ENCODE measurements at places on chromosomes 16 and 17.

DNA sequence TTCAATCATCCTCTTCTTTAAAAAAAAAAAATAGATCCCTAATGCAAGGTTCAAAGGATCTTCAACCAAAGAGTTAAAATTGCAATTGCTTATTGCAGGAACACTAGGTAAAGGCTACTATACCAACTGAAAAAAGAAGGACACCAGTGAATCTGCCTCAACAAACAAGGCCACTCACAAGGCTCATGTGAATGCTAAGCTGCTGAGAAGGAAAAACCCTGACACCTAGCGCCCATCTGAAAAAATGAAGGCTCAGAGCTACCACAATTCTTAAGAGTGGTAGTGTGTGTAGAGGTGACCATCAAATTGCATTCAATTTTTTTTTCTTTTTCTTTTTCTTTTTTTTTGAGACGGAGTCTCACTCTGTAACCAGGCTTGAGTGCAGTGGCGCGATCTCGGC lies 201.6 kb upstream of the C17orf78 start:
- peaks cover 41% of the 10 kb centered on the region for H3K36me3 ChIP-seq
- H3K4me3 ChIP-seq, result no peak overlapping the region
- no peak overlapping the region for H3K27ac ChIP-seq

DNA sequence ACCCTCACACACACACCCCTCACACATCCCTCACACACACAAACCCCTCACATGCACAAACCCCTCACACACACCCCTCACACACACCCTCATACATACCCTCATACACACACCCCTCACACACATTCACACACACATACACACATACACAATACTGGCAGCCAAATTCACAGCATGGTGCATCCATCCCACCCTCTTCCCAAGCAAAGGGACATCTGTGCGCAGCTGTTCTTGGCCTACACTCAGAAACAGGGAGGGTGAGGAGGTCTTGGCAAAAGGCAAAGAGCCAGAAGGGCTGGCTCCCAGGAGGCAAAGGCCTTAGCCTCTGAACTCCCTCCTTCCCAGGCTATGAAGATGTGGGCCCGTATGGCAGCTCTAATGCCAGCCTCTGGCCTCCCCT lies 23.4 kb downstream of the C17orf67 start:
- no peak for DNase-seq
- H3K4me3 ChIP-seq, result no peak overlapping the region
- H3K27me3 ChIP-seq, result peaks cover 5% of the 10 kb centered on the region
- H3K4me1 ChIP-seq, result no peaks in the 10 kb centered on the region

DNA sequence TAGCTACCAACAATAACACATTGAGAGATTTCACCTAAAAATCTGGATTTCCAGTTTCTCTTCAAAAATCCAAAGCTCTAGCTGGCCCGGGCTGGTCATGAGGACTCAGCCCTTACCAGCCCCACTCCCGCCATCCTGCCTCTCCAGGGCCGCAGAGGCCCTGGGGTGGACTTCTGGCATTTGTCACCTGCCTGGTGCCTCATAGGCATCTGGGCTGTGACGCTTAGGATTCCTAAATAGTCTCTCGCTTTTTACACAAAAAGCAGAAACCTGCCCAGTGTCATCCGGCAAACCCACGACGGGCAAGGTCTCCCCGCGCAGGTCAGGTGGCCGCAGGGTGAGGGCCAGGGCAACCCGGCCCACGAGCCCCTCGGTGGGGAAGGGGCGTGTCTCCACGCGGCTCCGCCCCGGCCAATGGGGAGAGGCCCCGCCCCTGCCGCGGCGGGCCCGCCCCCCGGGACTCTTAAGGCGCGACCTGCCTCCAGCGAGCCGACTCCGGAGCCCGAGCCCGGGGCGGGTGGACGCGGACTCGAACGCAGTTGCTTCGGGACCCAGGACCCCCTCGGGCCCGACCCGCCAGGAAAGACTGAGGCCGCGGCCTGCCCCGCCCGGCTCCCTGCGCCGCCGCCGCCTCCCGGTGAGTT lies at the start of gene VASN:
VASN (plus strand) TSS at position 492 of the 644 bp plus-strand sequence. CDS start 9,030 bp downstream, outside the sequence.
- H3K36me3 ChIP-seq, result peaks cover 7% of the 10 kb centered on the region
- DNase-seq, result peak; percentile 48
- no peak within 1 kb of the TSS for H3K27ac ChIP-seq
- peak within 1 kb of the TSS; percentile 52 for H3K4me3 ChIP-seq
- H3K4me1 ChIP-seq, result no peaks in the 10 kb centered on the region

GRCh38 chr17:8799570-8800212 lies 526 bp upstream of the MFSD6L start:
- DNase-seq, result no peak
- H3K4me3 ChIP-seq, result no peak overlapping the region
- peaks cover 7% of the 10 kb centered on the region for H3K36me3 ChIP-seq

GRCh38 chr17:35934760-35935159 lies 4.2 kb upstream of the RDM1 start:
- no peak overlapping the region for H3K4me3 ChIP-seq
- no peak overlapping the region for H3K27ac ChIP-seq
- peaks cover 6% of the 10 kb centered on the region for H3K27me3 ChIP-seq
- no peak for DNase-seq

DNA sequence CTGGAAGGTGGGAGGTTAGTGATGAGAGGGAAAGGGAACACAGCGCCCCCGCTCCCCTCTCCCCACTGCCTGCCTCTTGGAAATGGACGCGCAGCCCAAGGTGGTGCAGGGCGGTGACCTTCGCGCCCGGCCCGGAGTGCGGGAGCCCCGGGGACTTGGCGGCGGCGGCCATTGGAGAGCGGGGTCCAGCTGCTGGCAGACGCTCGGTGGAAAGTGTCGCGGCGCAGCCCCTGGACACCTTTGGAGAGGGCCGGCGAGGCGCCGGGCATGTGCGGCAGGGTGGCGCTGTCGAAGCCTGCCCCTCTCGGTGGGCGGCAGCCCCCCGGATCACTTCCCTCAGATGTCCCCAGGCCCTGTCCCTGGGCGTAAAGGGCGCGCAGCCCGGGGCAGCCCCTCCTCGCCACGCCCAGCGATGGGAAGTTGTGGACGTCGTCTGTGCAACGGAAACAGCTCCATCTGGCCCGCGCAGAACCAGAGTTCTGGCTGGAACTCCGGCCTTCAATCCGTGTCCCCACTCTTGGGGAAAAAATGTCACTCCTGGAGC lies 16.7 kb downstream of the SALL1 start:
- H3K36me3 ChIP-seq, result no peaks in the 10 kb centered on the region
- no peak for DNase-seq
- H3K27me3 ChIP-seq, result peaks cover 26% of the 10 kb centered on the region
- no peak overlapping the region for H3K4me3 ChIP-seq
- no peaks in the 10 kb centered on the region for H3K4me1 ChIP-seq

DNA sequence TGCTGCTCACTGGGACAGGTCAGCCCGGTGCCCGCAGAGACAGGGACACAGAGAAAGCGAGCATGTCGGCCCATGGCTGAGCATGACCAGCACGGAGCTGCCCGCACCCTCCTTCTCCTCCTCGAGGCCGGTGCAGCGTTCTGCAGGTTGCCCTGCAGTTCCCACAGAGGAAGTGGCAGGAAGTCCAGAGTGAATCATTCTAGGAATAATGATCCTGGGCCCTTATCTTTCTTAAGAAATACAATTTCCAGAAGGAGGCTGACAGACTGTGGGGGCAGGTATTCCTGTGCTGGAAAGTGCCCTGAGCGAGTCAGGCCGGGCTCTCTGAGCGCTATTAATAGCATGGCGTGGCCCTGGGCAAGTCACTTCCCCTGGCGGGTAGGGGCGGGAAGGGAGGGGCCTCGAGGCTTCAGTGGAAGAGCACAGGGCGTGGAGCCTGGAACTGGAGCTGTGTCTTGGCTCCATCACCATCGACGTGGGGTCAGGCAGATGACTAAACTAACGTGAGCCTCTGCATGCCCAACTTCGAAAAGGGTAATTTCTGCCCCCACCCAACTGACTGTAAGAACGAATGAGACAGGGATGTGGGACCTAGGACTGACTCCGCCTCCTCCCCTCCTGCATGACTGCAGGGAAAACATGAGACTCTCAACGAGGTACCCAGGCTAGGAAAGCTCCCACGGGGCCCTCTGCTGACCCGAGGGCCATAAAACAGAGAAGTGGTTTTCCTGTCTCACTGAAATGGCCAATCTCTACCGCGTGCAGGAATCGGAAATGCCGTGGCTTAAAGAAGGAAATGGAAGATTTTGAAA lies 9.8 kb downstream of the TMEM204 start:
- H3K4me3 ChIP-seq, result peak overlapping the region; percentile 66
- no peaks in the 10 kb centered on the region for H3K27me3 ChIP-seq
- peak; percentile 40 for DNase-seq

GRCh38 chr16:85418978-85419491 lies 194.1 kb upstream of the GSE1 start:
- H3K27ac ChIP-seq, result no peak overlapping the region
- H3K27me3 ChIP-seq, result no peaks in the 10 kb centered on the region
- peaks cover 2% of the 10 kb centered on the region for H3K4me1 ChIP-seq
- DNase-seq, result no peak

GRCh38 chr17:28818819-28819221 lies 23.8 kb downstream of the FAM222B start:
- no peaks in the 10 kb centered on the region for H3K27me3 ChIP-seq
- DNase-seq, result no peak
- no peaks in the 10 kb centered on the region for H3K36me3 ChIP-seq

GRCh38 chr16:3003582-3004270 lies 9.0 kb upstream of the CLDN9 start:
- no peak overlapping the region for H3K27ac ChIP-seq
- H3K36me3 ChIP-seq, result no peaks in the 10 kb centered on the region
- H3K4me3 ChIP-seq, result peak overlapping the region; percentile 71
- peak; percentile 99 for DNase-seq

DNA sequence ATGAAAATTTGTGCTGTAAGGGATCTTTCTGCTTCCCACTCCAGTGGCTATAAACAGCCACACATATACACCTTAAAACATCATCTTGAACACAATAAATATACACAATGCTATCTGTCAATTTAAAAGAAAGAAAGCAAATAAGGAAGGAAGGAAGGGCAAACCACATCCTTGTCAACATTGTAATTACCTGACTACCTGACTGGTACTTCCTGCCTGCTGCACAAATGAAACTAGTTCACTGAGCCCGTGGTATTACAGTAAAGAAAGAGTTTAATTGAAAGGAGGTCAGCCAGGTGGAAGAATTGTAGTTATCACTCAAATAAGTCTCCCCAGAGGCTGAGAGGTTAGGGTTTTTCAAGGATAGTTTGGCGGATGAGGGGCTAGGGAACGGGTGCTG lies 344.4 kb upstream of the ASIC2 start:
- no peak overlapping the region for H3K27ac ChIP-seq
- DNase-seq, result peak; percentile 9
- no peak overlapping the region for H3K4me3 ChIP-seq

- no peak overlapping the region for H3K27ac ChIP-seq
- peaks cover 17% of the 10 kb centered on the region for H3K4me1 ChIP-seq
- no peak for DNase-seq
- H3K36me3 ChIP-seq, result peaks cover 19% of the 10 kb centered on the region
- H3K27me3 ChIP-seq, result no peaks in the 10 kb centered on the region
Measured at GRCh38 chr17:64180089-64181073, 50.4 kb upstream of the ERN1 start.

DNA sequence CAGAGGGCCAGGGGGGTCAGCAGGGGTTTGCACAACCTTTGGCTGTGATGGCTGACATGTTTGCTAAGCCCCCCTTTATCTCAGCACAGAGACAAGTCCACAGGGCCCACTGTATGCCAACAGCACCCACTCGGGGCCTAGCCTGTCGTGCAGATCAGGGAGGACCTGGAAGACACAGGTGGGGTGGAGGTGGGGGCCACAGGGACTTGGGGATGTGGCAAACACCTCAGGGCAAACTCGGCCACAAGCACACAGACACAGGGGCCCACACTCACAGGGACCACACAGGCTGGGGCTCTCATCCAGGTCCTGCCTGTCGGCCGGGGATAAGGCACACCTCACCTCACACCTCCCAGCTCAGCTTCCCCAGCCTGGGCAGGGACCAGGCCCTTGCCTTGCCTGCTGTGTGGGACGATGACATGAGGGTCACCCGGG lies 87.9 kb downstream of the C16orf78 start:
- H3K4me1 ChIP-seq, result peaks cover 25% of the 10 kb centered on the region
- H3K4me3 ChIP-seq, result no peak overlapping the region

DNA sequence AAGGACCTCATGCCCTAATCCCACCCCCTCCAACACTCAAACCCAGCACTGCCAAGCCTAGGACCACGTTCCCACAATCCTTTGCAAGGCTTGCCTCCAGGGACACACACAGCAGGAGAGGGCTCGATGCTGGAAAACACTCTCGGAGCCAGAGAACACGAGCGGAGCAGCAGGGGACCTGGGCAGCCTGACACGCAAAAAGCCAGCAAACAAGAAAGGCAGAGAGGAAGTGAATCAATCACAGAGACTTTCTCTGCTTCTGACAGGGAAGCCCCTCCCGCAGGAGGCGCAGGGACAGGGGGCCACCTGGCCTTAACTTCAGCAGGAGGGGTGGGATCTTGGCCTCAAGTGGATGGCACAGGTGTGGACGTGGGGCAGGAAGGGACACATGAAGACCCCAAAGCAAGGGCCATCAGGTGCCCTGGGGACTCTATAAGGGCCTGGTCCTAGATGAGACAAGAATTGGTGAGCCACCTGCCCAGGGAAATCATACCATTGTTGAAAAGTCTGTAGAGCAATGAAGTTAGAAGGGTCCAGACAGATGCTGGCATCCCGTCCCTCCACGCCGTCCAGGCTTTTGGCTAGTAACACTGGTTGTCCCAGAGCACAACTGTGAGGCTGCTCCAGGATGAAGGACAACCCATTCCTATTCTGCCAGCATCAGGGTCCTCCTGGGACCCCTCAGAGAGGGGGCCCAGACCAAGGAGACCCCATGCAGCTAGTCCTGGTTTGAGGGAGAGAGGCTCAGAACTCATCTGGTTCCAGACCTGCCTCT lies 2.2 kb downstream of the SDK2 start:
- no peak overlapping the region for H3K4me3 ChIP-seq
- peaks cover 47% of the 10 kb centered on the region for H3K27me3 ChIP-seq
- no peaks in the 10 kb centered on the region for H3K36me3 ChIP-seq
- no peak overlapping the region for H3K27ac ChIP-seq
- peaks cover 5% of the 10 kb centered on the region for H3K4me1 ChIP-seq

GRCh38 chr16:9123871-9124270 lies 32.4 kb downstream of the HAPSTR1 start:
- H3K4me3 ChIP-seq, result no peak overlapping the region
- H3K36me3 ChIP-seq, result peaks cover 33% of the 10 kb centered on the region
- peaks cover 35% of the 10 kb centered on the region for H3K4me1 ChIP-seq
- H3K27me3 ChIP-seq, result no peaks in the 10 kb centered on the region

- no peak overlapping the region for H3K4me3 ChIP-seq
- H3K27me3 ChIP-seq, result no peaks in the 10 kb centered on the region
- peaks cover 8% of the 10 kb centered on the region for H3K36me3 ChIP-seq
Measured at GRCh38 chr17:74241431-74241830, 28.1 kb downstream of the TTYH2 start.

DNA sequence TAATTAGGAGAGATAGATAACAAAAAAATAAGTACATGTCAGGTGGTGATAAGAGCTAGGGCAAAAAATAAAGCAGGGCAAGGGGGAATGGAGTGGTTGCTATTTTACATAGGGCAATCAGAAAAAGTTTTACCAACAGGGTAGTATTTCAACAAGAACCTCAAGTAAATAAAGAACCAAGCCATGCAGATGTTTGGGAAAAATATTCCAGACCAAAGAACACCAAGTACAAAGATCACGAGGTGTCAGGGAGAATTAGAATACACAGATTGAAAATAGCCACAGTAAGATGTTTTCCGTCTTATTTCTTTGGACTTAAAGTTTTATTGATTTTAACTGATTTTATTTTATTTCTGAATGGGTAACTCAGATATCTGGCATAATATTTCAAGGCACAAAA lies 11.1 kb downstream of the SYNRG start:
- H3K27ac ChIP-seq, result no peak overlapping the region
- H3K4me1 ChIP-seq, result peaks cover 18% of the 10 kb centered on the region
- H3K4me3 ChIP-seq, result no peak overlapping the region

GRCh38 chr16:71259086-71259485 lies 28.6 kb upstream of the HYDIN start:
- no peak overlapping the region for H3K27ac ChIP-seq
- no peak for DNase-seq
- H3K27me3 ChIP-seq, result peaks cover 22% of the 10 kb centered on the region
- H3K36me3 ChIP-seq, result no peaks in the 10 kb centered on the region

Data from activated T-helper 2 cell treated with anti-CD3 and anti-CD28 coated beads, Interferon-gamma antibody, Interleukin-2, Interleukin-4, amounts not matched to agents 10 μg/mL and 5 μg/mL and 100 μg/mL, durations not matched to agents 14 hours and 24 hours and 36 hours (primary cell).